ENCODE measurements at places on chromosomes 1 and 21. TPM values are rescaled to one million over a fixed set of nuclear protein-coding genes. Genes with fewer than 3 reads are reported as not detected.

The G0S2 gene
- total RNA-seq: not detected

- DNase-seq: no peak
- H3K27me3 ChIP-seq: peaks cover 27% of the 10 kb centered on the region
These were observed 20.6 kb downstream of the PGLYRP3 start for GRCh38 chr1:153292185-153292584.

- H3K27me3 ChIP-seq: no peaks in the 10 kb centered on the region
- no peak for DNase-seq
- H3K4me3 ChIP-seq: peak overlapping the region; percentile 78
- peak overlapping the region; percentile 95 for H3K27ac ChIP-seq
- H3K4me1 ChIP-seq: peaks cover 43% of the 10 kb centered on the region
These were observed 856 bp downstream of the NRDC start for GRCh38 chr1:51877434-51878307.

DNA sequence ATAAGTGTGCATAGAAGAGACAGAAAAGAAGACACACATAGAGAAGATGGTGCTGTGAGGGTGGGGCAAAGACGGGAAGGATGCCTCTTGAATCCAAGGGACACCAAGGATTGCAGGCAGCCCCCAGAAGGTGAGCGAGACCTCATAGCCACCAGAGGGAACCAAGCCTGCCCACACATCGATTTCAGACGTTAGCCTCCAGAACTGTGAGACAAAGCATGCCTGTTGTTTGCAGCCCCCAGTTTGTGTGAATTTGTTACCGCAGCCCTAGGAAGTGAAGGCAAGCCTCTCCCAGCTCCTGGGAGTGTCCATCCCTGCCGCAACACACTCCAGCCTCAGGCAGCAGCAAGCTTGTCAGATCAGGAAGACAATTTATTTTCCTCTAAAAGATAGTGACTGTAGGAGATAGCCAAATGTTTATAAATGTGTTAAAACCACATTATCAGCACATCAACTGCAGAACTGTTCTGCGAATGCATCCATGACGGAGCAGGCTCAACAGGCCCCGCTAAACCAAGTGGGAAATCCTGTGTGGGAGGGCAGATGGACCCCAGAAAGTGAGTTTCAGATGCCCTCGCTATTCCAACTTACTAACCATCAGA, 543.3 kb downstream of the MATN1 start:
- no peak overlapping the region for H3K4me3 ChIP-seq
- H3K36me3 ChIP-seq: no peaks in the 10 kb centered on the region
- no peaks in the 10 kb centered on the region for H3K27me3 ChIP-seq
- no peaks in the 10 kb centered on the region for H3K4me1 ChIP-seq

- no peak overlapping the region for H3K27ac ChIP-seq
- peaks cover 2% of the 10 kb centered on the region for H3K27me3 ChIP-seq
- H3K4me1 ChIP-seq: no peaks in the 10 kb centered on the region
These were observed 200.3 kb upstream of the SGIP1 start for GRCh38 chr1:66333466-66334199.

The YTHDF2 gene
- total RNA-seq: 84.7 TPM

GRCh38 chr1:63875636-63876035, 101.8 kb downstream of the ROR1 start:
- no peak overlapping the region for H3K4me3 ChIP-seq
- no peak for DNase-seq
- no peaks in the 10 kb centered on the region for H3K27me3 ChIP-seq

GRCh38 chr1:68119445-68119844, 69.0 kb upstream of the DIRAS3 start:
- peaks cover 8% of the 10 kb centered on the region for H3K4me1 ChIP-seq
- no peaks in the 10 kb centered on the region for H3K36me3 ChIP-seq
- H3K27me3 ChIP-seq: no peaks in the 10 kb centered on the region
- H3K4me3 ChIP-seq: no peak overlapping the region
- no peak overlapping the region for H3K27ac ChIP-seq
- no peak for DNase-seq

DNA sequence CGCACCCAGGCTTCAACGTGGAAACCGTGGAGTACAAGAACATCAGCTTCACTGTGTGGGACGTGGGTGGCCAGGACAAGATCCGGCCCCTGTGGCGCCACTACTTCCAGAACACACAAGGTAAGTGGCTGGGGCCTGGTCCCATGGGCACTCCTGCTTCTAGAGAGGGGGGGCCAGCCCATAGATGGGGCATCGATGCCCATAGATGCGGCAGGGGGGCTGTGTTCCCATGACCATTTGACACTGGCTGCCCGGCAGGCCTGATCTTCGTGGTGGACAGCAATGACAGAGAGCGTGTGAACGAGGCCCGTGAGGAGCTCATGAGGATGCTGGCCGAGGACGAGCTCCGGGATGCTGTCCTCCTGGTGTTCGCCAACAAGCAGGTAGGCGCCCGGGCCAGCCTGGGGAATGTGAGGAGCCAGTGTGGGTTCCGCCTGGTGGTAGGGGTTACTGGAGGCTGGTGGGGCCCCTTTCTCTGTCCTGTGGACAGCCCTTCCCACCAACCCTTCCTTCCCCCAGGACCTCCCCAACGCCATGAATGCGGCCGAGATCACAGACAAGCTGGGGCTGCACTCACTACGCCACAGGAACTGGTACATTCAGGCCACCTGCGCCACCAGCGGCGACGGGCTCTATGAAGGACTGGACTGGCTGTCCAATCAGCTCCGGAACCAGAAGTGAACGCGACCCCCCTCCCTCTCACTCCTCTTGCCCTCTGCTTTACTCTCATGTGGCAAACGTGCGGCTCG, 5.6 kb downstream of the C1orf35 start:
- H3K4me3 ChIP-seq: no peak overlapping the region
- H3K27me3 ChIP-seq: no peaks in the 10 kb centered on the region
- no peak overlapping the region for H3K27ac ChIP-seq
- H3K4me1 ChIP-seq: peaks cover 15% of the 10 kb centered on the region
- H3K36me3 ChIP-seq: peaks cover 20% of the 10 kb centered on the region

- H3K27me3 ChIP-seq: no peaks in the 10 kb centered on the region
- peak; percentile 83 for DNase-seq
- peaks cover 66% of the 10 kb centered on the region for H3K4me1 ChIP-seq
These were observed 28.1 kb downstream of the RABIF start for GRCh38 chr1:202860744-202861419.

The C2CD4D gene
- not detected for total RNA-seq

- peak; percentile 84 for DNase-seq
- H3K4me3 ChIP-seq: no peak overlapping the region
- peaks cover 41% of the 10 kb centered on the region for H3K4me1 ChIP-seq
- no peaks in the 10 kb centered on the region for H3K36me3 ChIP-seq
These were observed 36.6 kb downstream of the PLXNA2 start for GRCh38 chr1:208207388-208208131.

The SIK1 gene
- 4.5 TPM for total RNA-seq
